Neural progenitor cell (in vitro differentiated cells): ENCODE measurements at places on chromosomes 12 and 14. TPM values are rescaled to one million over a fixed set of nuclear protein-coding genes. Genes with fewer than 3 reads are reported as not detected.
A peak's percentile ranks its signal among the peaks of the same experiment; 100 is the strongest.

DNA sequence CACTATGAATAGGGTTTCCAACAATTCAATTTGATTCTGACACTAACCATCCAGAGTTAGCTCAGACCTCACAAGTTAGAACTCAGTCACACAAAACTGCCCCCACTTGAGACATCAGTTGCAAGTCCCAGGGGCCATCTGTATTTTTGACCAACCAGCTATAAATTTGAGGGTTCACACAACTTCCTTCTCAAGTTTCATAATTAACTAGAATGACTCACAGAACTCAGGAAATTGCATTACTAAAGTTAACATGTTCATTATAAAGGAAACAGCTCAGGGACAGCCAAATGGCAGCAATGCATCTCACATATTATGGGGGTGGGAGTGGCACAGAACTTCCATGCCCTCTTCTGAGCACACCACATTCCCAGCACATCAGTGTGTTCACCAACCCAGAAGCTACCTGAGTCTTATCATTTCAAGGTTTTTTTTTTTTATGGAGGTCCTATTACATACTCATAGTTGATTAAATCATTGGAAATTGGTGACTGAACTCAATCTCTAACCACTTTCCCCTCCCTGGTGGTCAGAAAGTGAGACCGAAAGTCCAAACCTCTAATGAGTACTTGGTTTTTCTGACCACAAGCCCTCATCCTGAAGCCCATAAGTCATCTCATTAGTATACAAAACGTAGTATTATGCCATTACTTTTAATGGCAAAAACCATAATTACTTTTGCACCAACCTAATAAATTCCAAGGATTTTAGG lies 1721.5 kb upstream of the SEL1L start:
- no peak for DNase-seq

- no peak for DNase-seq
Measured at GRCh38 chr12:103793046-103793445, 48.0 kb downstream of the NT5DC3 start.

Gene SDS
- 0.74 TPM in 1 of 2 replicates, not detected in the other for total RNA-seq

- peak; percentile 62 for DNase-seq
Measured at GRCh38 chr12:2739832-2740641, 54.7 kb upstream of the FKBP4 start.

- no peak for DNase-seq
Measured at GRCh38 chr12:133073836-133074235, 6.9 kb upstream of the ZNF140 start.

DNA sequence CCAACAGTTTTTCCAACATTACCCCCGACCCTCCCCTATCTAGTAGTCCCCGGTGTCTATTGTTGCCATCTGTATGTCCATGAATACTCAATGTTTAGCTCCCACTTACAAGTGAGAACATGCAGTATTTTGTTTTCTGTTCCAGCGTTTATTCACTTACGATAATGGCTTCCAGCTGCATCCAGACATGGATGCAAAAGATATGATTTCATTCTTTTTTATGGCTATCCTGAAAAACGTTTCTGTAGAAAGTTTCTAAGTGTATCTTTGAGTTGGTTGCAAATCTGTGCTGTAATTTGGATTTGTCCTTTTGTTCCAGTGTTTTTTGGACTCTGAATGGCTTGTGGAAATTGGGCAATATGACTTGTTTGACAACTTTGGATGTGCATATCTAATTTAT lies 11.7 kb downstream of the SP1 start:
- no peak for DNase-seq

DNA sequence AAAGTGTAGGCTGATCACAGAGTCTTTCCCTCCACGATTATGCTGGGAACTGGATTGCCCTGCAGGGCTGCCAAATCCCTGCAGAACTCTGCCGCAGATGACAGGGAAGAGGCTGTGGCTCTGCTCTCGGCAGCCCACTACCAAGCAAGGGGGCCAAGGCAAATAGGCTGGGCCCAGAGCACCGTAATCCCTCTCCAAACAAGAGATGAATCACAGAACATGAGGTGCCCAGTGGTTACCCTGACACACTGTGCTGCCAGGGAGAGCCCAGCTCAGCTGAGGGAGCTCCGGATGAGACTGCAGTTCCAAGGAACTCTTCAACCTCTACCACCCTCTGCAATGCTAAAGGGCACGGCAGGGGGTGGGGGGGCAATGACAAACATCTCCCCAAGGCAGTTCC lies 33.9 kb downstream of the STON2 start:
- peak; percentile 21 for DNase-seq

DNA sequence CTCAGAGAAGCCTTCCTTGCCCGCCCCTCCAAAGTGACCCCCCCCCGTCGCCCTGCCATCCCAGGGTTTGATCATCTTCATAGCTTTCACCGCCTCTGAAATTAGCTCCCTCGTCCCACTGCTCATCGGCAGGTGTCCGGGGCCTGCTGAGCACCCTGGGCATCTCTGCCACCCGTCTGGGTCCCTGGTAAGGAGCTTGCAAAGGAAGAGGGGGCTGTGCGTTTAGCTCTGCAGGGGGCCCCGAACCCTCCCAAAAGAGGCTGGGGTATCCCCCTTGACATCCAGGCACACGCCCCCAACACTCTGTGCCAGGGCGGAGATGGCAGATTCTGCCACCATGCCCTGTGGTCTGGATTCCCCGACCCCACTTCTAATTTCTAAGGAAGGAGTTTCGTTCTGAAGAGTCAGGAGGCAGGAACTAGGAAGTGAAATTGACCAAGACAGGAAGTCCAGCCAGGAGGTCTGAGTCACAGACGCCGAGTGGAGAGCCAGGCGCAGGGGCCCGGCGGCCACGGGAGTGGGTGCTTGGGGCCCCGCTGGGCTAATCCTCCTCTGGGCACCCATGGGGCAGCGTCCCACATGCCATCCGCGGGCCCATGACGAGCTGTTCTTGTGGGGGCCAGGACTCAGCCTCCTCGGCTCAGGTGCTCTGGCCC lies 95.7 kb downstream of the RFLNA start:
- DNase-seq: no peak

DNA sequence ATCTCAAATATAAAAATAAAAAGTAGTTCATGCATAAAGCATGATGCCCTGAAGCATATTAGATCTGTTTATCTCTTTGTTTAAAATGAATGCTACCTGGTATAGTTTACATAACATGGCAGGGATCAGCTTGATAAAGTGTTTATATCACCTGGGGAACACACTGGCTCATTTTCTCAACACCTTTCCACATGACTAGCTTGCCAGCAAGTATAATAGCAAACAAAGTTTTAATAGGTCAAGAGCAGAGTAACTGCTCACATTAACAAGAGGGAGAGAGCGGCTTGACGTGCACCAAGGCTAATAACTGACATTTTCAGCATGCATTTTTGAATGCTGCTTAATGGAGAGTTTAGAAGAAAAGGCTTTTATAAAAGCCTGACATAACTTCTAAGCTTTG lies 246.4 kb downstream of the EGLN3 start:
- DNase-seq: no peak

Gene RNF212B
- 0.50 TPM in 1 of 2 replicates, not detected in the other for total RNA-seq

Gene ABCD2
- 0.04 TPM in 1 of 2 replicates, not detected in the other for total RNA-seq

Gene KRT85
- not detected in 2 replicates for total RNA-seq

Gene OR6C2
- total RNA-seq: not detected in 2 replicates

Gene KIF21A
- total RNA-seq: 42.1 and 54.2 TPM in 2 replicates

Gene KRT78
- total RNA-seq: not detected in 2 replicates

DNA sequence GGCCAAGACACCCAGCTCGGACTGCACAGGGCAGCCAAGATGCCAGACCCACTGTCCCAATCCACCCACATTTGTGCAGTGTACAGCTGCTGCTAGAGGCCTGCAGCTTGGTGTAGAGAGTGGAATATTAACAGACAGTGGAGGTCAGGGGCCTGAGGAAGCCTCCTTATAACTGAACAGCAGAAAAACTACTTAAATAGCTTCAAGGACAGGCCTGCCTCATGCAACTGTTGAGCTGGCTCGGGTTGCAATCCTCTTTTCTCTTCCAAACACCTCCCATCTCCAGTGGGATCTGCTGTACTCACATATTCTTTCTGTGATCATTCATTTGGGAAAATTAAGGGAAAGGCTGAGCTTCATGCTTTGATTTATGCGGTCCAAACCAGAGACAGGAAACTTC lies 1043.2 kb upstream of the TMEM132C start:
- peak; percentile 4 for DNase-seq

GRCh38 chr14:100470523-100470897 lies 116.7 kb downstream of the BEGAIN start:
- no peak for DNase-seq

Gene KERA
- total RNA-seq: not detected in 2 replicates

GRCh38 chr14:100610511-100611217 lies 23.4 kb upstream of the BEGAIN start:
- DNase-seq: no peak

- no peak for DNase-seq
Measured at GRCh38 chr12:67442896-67443295, 173.7 kb downstream of the CAND1 start.

- no peak for DNase-seq
Measured at GRCh38 chr12:107360482-107360881, 267.1 kb upstream of the CRY1 start.

Gene SLC4A8
- 10.1 and 132 TPM in 2 replicates for total RNA-seq

DNA sequence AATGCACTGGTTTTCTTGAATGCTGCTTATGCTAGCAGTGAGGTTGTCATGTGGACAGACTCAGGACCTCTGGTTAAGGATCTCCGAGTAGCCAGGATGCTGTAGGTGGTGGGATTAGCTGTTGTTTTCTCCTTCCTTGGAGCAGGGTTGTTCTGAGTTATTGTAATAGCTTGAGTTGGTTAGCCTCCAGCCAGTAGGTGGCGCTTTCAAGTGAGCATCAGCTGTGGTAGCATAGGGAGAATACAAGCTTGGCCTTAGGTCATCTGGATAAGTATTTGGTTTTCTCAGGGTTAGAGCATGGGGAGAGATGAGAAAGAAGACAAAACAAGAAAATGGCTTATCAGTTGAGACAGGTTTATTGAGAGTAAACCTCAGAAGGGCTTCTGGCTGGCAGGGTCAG lies 299.7 kb upstream of the FBXO33 start:
- no peak for DNase-seq

Gene TAS2R10
- total RNA-seq: 0.87 and 1.4 TPM in 2 replicates

GRCh38 chr12:102682366-102683289 lies 202.3 kb upstream of the IGF1 start:
- DNase-seq: no peak

DNA sequence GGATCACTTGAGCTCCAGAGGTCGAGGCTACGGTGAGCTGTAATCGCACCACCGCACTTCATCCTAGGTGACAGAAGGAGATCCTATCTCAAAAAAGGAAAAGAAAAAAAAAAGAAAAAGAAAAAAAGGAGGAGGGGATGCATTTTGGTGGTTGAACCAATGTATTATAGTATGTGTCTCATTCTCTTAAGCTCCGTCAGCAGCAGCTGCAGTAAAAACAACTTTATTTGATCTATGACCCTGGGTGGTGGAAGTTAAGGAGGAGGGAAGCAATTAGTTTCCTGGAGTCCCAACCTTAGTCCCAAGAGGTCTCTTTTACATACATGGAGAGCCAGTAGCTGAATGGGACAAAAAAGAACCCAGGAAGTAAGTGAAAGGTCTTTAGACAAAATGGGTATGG lies 26.8 kb upstream of the APOF start:
- no peak for DNase-seq

- no peak for DNase-seq
Measured at GRCh38 chr14:44109036-44109435, 398.0 kb downstream of the FSCB start.

Gene SCNN1A
- total RNA-seq: 1.2 and 5.0 TPM in 2 replicates

Gene LRP1-AS
- total RNA-seq: not detected in 2 replicates

DNA sequence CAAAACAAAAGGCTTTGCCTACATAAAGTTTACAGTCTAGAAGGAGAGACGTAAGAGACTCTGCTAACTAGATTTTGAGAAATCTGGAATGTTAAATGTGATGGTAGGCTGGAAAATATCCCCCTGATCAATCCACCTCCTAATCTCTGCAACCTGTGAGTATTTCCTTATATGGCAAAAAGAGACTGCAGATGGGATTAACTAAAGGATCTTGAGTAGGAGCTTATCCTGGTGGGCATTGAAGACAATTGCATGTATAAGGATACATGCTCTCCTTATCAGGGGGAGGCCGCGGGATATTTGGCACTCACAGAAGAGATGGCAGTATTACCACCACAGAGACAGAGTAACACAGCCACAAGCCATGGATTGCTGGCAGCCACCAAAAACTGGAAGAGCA lies 95.2 kb downstream of the EGLN3 start:
- no peak for DNase-seq

- DNase-seq: no peak
Measured at GRCh38 chr12:50784501-50784900, 20.6 kb downstream of the ATF1 start.

Gene COX8C
- total RNA-seq: not detected in 2 replicates

DNA sequence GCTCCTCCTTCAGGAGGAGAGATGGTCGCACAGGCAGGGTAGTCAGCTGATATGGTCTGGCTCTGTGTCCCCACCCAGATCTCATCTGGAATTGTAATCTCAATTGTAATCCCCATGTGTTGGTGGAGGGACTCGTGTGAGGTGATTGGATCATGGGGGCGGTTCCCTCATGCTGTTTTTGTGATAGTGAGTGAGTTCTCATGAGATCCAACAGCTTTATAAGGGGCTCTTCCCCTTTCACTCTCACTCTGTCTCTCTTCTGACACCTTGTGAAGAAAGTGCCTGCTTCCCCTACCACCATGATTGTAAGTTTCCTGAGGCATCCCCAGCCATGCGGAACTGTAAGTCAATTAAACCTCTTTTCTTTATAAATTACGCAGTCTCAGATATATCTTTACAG lies 218.9 kb upstream of the TMTC1 start:
- no peak for DNase-seq

GRCh38 chr12:96985515-96986362 lies 78.7 kb downstream of the NEDD1 start:
- DNase-seq: peak; percentile 66

DNA sequence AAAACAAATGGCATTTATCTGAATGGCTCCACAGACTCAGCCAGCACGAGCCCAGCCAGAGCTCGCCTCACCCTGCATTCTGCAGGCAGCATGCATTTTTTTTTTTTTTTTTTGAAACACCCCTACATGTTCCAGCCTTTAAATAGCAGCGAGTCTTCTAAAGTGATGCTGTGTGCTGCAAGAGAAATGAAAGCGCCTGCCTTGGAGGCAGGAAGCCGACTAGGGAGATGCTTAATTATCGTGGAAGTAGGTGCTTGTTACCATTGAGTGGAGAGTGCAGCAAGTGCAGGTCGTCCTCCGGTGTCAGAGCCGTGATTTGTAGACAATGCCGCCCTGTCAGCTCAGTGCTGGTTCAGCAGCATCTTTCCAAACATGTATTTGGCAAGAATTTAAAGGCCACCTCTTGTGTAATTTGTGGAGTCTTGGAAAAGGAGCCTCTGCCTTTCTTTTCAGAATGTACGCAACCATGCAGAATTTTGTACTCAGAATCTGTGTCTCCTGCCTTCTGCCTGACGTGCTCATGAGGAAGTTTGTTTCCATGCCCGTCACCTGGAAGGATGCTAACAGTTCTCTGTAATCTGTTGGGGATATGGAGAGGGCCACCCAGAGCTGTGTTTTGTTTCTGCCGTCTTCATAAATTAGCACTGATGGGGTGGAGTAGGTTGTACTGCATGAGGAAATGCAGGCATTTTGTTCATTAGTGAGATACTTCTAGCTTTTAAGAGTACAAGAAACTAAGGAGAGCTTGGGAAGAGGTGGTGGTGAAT lies 345.9 kb upstream of the RGS6 start:
- DNase-seq: peak; percentile 62
